Heart right ventricle (tissue), 16 donors: ENCODE measurements at places on chromosomes 3 and 15. TPM values are rescaled to one million over a fixed set of nuclear protein-coding genes. Genes with fewer than 3 reads are reported as not detected.

Gene AADAC
- total RNA-seq, result not detected

- no peak for DNase-seq
These were observed 325.9 kb downstream of the MECOM start for GRCh38 chr3:169337500-169338078.

GRCh38 chr15:98899272-98900021, 108.1 kb downstream of the PGPEP1L start:
- DNase-seq, result no peak

Gene C2CD4A
- total RNA-seq, result not detected

Gene LINGO1
- total RNA-seq, result 1.6 TPM
